ENCODE measurements at places on chromosomes 3 and 15.

GRCh38 chr15:31537770-31538592 is 211.3 kb downstream of the KLF13 start:
- DNase-seq: no peak

GRCh38 chr3:51099794-51100535 is 285.1 kb upstream of the MANF start:
- peak; percentile 29 for DNase-seq

DNA sequence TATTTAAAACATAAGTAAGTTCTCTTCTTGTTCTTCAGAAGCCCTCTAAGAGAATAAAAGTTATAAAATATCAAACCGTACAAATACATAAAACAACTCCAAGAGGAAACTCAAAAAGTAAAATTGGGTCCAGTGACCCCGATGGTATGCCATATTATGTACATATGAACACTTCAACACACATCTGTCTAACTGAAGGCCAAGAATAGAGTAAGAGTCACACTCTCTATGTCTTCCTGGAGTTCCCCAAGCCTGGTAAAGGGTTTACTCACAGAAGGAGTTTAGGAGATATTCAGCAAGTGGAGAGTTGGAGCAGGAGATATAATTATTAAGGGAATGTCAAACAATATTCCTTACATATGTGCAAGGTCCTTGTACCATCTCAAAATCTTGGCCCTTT is 101.3 kb upstream of the EIF1B start:
- DNase-seq: no peak

- no peak for DNase-seq
These were observed 753 bp downstream of the EPHB1 start for GRCh38 chr3:134795746-134796280.

DNA sequence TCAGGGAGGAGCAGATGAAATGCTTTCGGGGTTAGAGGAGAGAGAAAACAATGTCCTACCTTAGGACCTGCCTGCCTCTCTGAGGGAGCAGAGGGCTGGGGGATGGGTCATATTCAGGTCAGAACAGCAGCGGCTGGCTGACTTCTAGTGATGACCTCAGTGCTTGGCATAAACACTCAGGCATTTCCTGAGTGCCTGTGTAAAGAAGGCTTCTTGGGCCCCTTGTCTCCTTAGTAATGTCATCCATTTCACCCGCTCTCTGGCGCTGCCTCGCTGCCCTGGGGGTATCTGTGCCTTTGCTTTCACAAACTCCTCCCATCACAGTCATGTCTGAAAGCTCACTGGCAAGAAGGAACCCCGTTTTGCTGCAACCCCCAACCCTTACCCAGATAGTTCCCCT is 82.9 kb upstream of the GSK3B start:
- no peak for DNase-seq

GRCh38 chr3:134061401-134061800 is 31.7 kb upstream of the SLCO2A1 start:
- no peak for DNase-seq

DNA sequence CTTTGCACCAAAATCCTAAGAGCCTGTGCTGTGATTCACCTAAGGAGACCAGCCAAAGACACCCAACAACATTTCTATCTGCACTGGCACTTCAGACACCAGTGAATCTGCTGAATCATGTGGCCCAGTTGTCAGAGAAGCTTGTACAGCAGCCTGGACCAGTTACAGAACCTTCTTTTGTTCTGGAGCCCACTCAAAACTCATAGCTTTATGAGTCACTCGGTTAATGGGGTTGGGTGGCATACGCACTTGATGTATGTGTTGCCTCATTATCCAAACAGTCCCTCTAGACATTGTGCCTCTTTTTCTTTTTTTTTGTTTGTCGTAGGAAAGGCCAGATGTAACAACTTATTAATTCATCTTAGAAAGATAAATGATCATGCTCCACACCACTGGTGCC is 25.6 kb upstream of the GOLGA6L2 start:
- DNase-seq: no peak

DNA sequence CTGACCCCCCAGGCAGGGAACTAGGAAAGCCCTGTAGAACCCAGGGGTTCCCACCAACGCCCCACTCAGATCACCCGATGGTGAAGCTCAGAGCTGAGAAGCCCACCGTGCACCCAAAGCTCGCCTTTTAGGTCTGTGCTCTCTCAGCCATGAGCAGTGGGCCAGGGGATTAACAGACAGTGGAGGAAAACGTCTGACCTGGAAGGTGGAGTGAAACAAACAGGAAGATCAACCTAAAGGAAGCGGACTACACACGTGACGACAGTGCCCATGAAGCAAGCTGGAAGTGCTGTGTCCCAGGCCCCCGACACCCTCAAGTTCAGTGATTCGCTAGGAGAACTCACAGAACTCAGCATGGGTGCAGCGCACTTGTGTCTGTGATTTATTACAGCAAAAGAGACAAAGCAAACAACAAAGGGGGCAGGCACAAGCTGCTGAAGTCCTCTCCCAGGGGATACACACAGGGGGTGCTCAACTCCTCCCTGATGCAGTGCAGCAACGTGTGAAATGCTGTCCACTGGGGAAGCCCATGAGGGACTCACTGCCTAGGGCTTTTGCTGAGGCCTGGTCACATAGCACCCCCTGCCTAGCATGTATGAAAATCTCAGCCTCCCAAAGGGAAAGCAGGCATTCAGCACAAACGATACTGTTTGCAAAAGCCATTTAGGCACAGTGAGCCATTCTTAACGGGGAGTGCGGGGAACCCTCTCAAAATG is 43.5 kb downstream of the CFAP92 start:
- DNase-seq: peak; percentile 43

DNA sequence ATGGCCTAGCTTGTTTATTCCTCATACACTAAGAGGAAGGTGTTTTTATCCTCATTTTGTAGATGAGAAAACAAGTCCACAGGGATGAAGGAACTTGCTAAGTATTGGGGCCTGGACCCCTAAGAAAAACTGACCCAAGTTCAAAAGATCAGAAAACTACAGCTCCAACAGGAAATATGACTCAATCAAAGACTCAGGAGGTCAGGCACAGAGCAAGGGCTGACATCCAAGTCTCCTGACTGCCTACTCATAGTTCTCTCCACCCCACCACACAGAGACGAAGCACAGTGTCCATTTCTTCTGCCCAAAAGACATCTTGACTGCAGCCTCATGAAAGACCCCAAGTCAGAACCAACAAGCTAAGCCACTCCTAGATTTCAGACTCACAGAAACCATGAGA is 26.9 kb upstream of the TPM1 start:
- DNase-seq: no peak

DNA sequence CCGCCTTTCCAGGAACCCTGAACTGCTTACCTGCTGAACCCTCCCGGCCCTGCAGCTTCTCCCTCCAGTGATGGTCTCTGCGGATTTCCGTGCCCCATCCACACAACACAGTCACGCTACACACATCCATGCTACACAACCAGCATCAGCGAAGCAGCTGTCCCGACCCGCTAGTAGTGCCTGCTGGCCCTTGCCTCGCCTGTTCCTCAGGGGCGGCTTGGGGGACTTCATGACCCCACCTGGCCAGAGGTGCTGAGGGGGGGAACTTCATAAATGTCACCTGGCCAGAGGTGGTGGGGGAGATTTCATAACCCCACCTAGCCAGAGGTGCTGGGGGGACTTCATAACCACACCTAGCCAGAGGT is 530 bp upstream of the TUBGCP5 start:
- no peak for DNase-seq

- DNase-seq: no peak
These were observed 58.4 kb downstream of the ASTE1 start for GRCh38 chr3:130968221-130968620.

DNA sequence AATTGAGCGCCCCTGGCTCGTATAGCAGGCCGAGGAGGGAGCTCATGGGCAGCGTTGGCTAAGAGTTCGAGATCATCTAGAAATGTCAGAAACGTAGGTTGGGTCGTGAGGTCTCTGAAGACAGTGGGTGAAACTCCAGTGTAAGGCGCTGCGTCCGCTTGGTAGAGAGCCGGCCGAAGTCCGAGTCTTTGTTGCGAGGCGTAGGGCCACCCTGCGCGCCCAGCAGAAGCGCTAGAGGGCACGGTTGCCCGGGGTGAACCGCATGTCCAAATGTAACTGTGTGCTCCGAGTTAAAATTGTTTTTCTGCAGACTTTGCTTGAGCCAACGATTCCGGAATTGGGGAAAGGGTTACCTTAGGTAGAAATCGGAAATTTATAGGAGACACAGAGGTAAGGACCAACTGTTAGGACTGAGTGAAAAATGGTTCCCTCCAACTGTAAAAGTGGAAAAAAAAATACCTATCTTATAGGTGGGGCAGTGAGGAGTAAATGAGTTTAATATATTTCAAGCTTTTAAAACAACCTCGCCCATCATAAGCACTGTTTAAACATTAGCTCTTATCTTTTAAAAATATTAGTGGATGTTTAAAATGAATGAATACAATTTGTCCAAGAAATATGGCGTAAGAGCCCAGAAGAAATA is 993 bp upstream of the SIAH2 start:
- DNase-seq: peak; percentile 63

- no peak for DNase-seq
These were observed 15.4 kb upstream of the COMMD2 start for GRCh38 chr3:149767720-149768119.

GRCh38 chr3:6860954-6861624 is at the start of gene GRM7:
Gene GRM7 (plus strand): TSS chr3:6861115.
- DNase-seq: no peak

DNA sequence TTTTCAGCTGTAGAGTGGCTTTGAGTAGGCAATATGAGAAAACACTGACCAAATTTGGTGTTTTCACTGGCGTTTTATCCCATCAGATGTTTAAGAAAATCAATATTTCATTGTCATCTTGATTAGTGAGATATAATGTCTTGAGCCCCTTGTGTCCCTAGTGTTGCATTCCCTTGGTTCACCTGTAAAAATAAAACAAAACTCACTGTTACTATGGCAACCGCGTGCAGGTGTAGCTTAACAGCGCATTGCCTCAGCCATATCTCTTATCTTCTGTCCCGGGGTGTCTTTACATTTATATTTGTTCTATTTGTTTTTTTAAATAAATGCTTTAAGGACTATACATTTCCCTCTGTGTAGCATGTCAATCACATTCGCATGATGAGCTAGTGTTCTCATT is 551.6 kb downstream of the ZIC1 start:
- DNase-seq: no peak
